ENCODE measurements at places on chromosomes 2 and 18.

DNA sequence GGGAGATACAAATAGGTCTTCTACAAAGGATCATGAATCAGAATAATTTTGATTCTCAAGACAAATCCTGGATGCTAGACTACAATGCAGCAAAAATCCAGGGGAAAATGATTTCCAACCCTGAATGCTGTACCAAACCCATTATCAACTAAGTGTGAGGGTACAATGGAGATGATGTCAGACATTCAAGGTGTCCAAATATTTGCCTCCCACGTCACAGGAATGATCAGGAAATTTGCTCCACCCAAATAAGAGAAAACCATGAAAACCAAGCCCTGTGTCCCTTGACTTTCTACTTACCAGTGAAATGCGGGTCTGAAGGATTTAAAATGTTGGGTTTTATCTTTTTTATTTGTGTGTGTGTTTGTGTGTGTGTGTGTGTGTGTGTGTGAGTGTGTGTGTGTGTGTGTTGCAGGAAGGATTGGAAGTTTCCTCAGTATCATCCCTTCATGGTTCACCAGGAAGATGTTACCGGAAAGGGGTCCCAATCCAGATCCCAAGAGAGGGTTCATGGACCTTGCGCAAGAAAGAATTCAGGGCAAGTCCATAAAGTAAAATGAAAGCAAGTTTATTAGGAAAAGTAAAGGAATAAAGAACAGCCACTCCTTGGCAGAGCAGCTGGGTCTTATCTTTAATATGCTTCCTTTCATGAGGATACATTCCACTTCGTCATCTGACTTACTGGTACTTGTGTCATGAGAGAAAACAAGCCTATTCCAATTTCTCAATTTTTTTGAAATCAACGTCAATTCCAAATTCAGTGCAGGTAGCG lies 61.1 kb upstream of the ID2 start:
- no peak for DNase-seq

- DNase-seq, result no peak
Measured at GRCh38 chr2:12819721-12820120, 103.0 kb downstream of the TRIB2 start.

GRCh38 chr2:66565291-66565690 lies 130.4 kb downstream of the MEIS1 start:
- DNase-seq, result no peak

DNA sequence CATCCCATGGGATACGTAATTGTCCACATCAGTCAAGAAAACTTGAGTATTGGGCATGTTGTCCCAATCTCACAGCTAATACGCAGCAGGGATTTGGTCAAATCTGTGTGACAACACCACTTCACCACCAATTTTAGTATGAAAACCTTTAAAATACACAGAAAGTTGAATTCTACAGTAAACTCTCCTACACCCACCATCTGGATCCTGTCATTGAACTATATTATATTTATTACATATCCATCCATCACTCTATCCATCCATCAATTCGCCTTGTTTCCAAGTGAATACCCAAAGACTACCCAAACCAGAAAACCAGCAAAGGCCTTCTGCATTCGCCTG lies 846 bp upstream of the FKBP7 start:
- no peak for DNase-seq

- DNase-seq, result no peak
Measured at GRCh38 chr2:31256611-31257382, 22.8 kb downstream of the EHD3 start.

DNA sequence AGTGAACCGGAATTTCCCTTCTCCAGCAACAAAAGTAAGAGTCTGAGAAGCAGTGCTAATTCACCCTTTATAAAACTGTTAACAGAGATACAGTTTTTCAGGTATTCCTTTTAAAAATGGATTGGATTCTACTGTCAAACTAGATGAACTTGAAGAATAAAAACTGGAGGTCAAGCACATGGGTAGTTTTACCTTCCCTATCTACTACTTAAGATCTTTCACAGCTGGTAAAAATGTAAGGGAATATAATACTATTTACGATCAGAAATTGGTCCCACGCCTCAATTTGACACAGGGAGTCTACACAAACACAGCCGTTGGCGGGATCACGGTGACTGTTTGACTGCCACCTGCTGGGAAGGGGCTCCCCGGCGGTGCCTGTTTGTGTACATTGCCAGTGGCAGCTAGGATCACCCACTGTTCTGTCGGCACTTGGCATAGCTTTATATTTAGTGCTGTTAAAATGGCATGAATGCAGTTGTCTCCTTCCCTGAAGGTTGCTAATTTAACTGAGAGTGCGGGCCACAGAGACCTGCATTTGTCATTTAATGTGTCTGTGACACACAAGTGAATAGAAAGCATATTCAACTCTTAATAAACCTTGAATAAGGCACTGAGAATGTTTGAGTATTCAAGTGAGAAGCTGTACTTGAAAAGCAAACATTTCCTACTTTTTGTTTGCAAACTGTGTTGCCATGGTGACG lies 59.5 kb downstream of the ABCG8 start:
- DNase-seq, result no peak

Measured in liver (tissue), 10 donors.